ENCODE measurements at places on chromosomes 11 and 22.

- no peak for DNase-seq
These were observed 35.1 kb downstream of the MPPED1 start for GRCh38 chr22:43446916-43447315.

DNA sequence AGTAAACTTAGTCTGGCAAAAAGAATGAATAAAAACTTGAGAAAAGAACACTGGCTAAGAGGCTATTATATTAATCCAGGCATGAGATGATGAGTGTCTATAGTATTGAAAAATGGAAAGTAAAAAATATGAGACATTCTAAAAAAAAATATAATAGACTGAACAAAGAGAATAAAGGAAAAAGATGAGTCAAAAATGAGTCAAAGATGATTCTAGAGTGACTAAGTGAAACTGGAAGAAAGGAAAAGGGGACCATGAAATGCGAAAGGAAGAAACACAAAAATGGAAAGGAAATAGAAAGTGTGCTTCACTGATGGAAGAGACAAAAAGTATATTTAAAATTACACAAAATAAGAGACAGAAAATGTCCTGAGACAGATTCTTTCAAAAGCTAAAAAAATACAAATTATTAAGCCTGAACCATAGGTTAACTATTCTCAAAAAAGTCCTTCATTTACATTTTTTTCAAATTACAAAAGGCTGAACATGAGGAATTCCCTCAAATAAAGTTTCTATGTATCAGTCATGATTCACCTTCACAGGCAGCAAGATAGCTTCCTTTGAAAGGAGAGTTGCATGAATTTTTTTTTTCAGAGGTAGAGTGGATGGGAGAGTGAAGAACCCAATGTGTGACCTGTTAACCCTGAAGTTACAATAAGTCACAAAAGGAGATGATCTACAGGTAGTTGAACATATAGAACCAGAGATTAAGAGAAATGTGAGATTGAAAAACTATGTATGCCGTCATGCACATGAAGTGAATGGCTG lies 75.2 kb downstream of the EIF3M start:
- no peak for DNase-seq

DNA sequence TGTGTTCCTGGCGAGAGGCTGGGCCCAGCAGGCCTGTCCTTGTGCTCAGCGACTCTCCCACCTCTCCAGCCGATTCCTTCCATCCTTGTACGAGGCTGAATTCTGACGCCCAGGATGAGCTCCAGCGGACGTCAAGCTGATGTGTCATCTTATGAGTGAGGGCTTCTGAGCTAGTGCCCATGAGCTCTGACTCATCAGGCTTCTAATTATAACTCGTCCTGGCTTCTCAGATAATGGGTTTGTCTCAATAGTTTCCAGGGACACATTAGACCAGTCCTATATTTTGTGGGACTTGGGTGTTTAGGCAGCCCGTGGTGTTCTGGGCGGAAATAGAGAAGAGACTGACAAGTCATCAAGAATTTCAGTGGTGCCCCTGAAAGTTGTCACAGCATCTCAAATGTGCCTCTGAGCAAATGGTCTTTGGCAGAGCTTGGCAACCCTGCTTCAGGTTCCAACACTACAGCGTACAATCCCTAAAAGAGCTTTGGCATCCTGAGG lies 108.2 kb upstream of the CD44 start:
- DNase-seq: no peak

DNA sequence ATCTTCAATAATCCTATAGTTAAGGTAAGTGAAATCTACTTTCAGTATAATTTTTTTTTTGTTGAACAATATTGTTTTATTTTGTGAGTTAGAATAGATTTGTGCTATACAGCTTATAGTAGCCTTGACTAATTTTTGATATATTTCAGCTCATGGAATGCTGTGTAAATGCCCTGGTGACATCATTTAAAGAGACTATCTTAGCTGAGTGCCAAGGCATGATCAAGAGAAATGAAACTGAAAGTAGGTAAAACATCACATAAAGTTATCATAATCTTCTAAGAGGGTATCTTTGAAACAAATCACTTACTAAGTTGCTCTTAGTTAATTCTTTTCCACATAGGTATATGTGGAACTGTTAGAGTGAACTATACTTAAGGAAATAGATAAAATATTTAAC lies 51.4 kb upstream of the ACAT1 start:
- DNase-seq: no peak

- DNase-seq: no peak
These were observed 54.3 kb upstream of the MUC15 start for GRCh38 chr11:26626346-26626745.

GRCh38 chr11:101612481-101612880 lies 28.7 kb upstream of the TRPC6 start:
- DNase-seq: no peak

- no peak for DNase-seq
These were observed 75.9 kb upstream of the PRR5 start for GRCh38 chr22:44625981-44626687.

DNA sequence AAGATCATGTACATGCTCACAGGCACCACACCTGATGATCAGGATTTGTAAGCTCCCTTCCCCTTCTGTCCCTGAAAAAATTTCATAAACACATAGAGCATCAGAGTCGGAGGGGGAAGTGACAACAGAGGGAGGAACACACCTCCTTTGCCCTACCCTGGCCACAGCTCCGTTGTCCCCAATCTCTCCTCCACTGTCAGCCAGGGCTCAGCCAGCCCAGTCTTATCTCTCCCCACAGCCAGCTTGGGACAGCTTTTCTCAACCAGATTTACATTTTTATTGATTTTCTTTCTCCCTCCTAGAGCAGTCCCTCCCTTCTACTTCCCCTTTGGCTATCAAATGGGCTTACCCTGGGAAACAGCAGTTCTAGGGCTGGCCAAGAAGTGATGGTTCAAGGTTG lies 32.1 kb upstream of the TPBGL start:
- DNase-seq: no peak

DNA sequence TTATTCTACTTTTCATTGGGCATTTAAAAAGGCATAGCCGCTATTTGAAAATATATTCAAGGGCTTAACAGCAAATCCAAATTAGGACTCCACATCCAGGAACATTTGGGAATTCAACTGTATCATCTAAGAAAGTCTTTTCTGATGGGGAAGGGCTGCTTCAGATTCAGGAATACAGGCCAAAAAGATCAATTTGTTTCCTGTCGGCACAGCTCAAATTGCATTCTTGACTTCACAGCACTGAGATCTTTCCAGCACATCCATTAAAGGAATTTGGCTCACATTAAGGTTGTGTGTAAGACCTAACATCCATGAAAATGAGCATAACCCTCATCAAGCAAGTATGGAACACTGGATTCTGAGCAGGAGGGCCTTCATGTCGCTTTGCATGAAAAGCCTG lies 1169.5 kb upstream of the CCDC90B start:
- no peak for DNase-seq

DNA sequence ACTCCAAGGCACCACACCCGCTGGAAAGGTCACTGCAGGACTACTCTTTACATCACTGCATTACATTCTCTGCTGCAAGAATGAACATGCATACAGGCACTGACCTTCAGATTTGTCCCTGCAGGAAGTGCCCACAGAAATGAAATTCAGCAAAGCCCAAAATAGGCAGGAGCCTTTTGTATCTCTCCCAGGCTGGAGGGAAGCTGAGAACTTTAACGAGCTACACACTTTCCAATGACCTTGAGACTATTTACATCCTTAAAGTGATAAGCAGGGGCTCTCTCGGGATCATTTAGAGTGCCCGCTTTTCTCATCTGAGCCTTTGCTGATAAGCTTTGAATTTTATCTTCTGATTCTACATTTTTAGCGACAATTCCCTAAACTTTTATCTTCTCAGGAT lies 12.5 kb downstream of the FEZ1 start:
- no peak for DNase-seq

DNA sequence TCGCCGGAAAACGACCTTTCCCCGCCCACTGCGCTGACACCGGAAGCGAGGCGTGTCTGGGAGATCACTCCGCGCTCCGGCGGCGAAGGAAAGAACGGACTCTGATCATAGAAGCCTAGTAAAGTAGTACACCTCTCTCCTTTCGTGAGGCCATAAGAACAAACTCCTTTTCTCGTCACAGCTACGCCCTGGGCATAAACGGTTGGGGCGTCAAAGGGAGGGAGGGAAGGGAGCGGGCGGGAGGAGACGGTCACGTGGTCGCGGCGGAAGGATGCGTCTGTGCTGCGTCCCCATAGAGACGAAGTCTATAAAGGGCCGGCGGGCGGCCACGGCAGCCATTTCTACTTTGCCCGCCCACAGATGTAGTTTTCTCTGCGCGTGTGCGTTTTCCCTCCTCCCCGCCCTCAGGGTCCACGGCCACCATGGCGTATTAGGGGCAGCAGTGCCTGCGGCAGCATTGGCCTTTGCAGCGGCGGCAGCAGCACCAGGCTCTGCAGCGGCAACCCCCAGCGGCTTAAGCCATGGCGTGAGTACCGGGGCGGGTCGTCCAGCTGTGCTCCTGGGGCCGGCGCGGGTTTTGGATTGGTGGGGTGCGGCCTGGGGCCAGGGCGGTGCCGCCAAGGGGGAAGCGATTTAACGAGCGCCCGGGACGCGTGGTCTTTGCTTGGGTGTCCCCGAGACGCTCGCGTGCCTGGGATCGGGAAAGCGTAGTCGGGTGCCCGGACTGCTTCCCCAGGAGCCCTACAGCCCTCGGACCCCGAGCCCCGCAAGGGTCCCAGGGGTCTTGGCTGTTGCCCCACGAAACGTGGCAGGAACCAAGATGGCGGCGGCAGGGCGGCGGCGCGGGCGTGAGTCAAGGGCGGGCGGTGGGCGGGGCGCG lies at the start of gene ATF4:
Gene ATF4, plus strand, starts transcription at position 337 of the 880 bp plus-strand sequence. CDS start 884 bp downstream, outside the sequence.
- no peak for DNase-seq

DNA sequence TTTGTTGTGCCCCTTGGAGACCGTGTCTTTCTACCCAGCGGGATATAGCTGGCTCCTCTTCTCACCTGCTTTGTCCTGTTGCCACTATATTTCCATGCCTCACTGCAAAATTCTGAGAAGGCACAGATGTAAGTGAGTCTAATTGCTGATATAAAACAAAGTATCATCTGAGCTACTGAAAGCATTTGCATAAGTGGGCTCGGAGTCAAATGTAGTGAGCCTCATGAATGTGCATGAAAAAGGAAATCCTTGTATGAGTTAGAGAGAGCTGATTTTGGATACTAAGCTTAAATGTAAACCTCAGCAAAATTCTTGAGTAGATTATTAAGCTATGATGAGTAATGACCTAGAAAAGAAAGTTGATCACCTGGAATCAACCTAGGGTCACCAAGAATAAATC lies 13.9 kb downstream of the OVCH2 start:
- DNase-seq: no peak

DNA sequence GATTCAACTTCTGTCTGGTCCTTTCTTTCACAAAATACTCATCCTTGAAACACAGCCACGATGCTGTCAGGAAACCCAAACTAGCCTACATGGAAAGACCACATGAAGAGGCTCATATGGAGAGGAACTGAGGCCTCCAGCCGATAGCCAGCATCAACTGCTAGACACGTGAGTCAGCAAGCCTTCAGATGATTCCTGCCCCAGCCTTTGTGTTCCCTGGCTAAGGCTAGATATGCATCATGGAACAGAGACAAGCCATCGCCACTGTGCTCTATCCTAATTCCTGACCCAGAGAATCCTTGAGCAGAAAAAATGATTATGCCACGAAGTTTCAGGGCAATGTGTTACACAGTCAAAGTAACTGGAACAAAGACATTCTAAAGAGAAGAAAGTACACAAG lies 75.5 kb downstream of the ENTHD1 start:
- no peak for DNase-seq

GRCh38 chr11:7833527-7833926 lies 36.8 kb upstream of the OR5P2 start:
- no peak for DNase-seq

- DNase-seq: no peak
These were observed 78.4 kb downstream of the PTPRJ start for GRCh38 chr11:48058788-48059187.

DNA sequence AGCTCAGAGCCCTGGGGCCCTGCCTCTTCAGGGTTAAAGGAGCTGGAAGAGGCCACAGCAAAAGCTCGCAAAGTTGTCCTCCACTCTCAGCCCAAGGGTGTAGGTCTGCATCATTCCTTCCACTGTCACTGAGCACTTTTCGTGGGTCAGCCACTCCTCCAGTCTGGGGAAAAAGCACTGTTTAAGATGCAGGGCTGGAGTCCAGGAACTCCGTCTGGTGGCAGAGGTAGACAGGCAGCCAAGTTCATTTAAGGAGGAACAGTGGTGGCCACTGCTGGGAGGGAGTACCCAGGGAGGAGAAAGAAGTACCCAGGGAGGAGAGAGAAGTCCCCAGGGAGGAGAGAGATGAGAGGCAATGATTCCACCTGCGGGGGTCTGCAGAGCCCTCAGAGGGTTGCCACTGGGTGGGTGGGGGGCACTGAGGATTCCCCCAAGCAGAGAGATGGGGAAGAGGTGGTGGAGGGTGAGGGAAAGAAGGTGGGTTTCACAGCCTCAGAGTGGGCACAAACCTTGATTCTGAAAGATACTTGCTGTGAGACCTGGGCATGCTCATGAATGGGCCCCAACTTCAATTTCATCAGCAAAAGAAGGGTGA lies 70.0 kb upstream of the B3GAT1 start:
- no peak for DNase-seq

- DNase-seq: no peak
These were observed 105.1 kb upstream of the NCAM1 start for GRCh38 chr11:112856133-112856532.

GRCh38 chr11:15839061-15839460 lies 517.3 kb downstream of the SOX6 start:
- DNase-seq: no peak

GRCh38 chr11:132058211-132058772 lies 687.9 kb downstream of the NTM start:
- peak; percentile 43 for DNase-seq

GRCh38 chr11:2690596-2691354 lies 9.0 kb downstream of the KCNQ1OT1 start:
- no peak for DNase-seq

Data from GF-D8 (cell line).